ENCODE measurements at places on chromosomes 11 and 22.

- DNase-seq = no peak
These were observed 23.0 kb downstream of the CHID1 start for GRCh38 chr11:887589-887988.

- no peak for DNase-seq
These were observed 76.1 kb downstream of the RPL27A start for GRCh38 chr11:8758619-8759169.

GRCh38 chr11:122478986-122479385 lies 176.5 kb upstream of the UBASH3B start:
- DNase-seq = no peak

DNA sequence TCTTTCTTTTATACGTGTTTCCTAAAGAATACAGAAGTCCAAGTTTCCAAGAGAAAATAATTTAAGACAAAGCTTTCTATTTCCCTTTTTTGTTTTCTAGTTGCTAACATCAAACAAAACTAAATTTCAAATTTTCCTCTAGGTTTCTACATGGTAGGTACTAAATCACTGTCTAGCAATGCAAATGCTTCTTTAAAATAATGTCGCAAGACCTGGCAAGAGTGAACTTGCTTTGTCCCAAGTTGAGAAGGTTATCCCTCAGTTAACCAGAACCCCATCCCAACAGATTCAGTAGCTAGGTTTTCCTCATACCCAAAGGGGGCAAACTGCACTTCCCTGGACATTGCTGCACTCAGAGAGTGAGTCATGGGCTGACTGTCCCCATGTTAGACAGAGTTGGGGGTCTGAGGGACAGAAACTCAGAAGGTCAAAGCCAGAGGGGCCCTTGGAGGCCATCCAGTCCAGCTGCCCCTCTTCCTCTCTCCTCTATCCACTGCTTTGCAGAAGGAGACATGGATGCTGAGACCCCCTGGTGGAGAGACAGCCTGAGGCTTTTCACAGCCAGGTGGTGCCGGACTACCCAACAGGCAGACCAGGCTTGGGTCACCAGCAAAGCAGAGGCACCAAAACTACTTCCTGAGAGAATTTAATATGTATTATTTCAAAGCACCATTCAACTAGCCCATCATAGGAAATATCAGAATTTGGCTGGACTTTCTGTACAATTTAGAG lies 23.1 kb downstream of the OR2AT4 start:
- DNase-seq = no peak

DNA sequence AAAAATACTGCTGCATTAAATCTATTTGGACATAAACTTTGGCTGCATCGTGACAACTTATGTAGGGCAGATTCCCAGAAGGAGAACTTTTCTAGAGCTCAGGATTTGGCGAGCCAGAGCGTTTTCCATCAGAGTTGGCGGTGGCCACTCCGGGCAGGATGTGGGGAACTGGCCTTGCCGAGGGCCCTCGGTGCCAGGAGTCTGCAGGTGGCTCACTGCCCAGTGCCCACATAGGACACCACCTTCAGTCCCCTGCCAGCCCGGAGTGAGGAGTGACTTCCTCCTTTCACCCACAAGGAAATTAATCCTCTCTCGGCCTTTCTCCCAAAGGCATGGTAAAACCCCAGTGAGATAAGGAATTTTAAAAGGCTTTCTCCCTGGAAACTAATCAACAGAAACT lies 1.6 kb upstream of the LGALS2 start:
- DNase-seq = no peak

GRCh38 chr22:36884349-36885158 lies 23.7 kb downstream of the NCF4 start:
- DNase-seq = no peak

- DNase-seq = no peak
These were observed 321.6 kb downstream of the AASDHPPT start for GRCh38 chr11:106399076-106399511.

DNA sequence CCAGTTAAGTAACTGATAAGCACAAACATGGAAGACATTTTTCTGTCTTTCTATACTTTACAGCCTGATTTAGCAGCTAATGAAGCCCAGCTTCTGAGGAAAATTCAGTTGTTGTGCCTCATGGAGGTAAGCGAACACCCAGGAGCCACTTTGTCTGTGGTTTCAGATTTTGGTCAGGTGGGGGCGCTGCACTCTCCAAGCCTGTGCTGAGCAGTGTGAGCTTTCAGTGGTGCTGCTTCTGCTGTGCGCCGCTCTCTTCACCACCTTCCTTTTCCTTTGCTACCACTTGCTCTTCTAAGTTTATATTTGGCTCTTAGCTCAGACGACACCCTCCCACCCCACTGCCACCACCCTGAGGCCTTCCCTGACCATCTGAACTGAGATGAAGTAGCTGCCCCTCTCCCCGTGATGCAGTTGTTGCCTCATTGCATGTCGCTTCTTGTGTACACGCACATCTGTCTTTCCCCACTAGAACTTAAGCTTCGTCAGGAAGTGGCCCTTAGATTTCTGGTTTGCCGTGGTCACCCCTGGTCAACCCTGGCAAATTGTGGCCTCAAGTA lies 14.0 kb downstream of the PSMD13 start:
- peak; percentile 75 for DNase-seq

GRCh38 chr11:59437770-59438169 lies 1.5 kb downstream of the OR5A1 start:
- no peak for DNase-seq
